ENCODE measurements at places on chromosomes 2 and 18.

DNA sequence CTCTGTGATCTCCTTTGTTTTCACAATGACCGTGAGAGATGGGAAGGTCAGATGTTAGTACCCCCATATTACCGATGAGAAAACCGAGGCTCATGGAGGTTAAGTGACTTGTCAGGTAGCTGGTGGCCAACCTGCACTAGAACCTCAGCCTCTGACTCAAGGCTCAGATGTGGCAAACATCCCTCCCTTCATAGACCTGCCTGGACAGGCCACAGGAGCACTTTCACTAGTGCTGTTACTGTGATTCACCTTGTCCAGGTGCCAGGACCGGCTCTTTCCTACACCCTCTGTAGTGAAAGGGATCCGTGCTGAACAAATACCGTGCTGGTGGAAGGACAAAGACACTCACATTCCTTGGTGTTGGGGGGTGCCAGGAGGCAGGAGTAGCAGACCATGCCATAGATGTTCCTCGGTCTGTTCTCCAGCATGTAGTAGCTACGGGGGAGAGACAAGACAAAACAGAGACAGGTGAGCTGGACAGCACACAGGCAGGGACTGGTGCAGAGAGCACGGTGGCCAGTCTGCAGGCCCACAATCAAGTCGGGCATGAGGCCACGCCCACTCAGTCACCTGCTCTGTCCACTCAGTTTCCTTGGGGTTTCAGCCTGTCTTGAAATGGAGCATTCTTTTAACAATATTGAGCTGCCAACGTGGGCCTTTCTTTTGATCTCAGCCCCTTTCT, 65.9 kb downstream of the EDAR start:
- DNase-seq: no peak

DNA sequence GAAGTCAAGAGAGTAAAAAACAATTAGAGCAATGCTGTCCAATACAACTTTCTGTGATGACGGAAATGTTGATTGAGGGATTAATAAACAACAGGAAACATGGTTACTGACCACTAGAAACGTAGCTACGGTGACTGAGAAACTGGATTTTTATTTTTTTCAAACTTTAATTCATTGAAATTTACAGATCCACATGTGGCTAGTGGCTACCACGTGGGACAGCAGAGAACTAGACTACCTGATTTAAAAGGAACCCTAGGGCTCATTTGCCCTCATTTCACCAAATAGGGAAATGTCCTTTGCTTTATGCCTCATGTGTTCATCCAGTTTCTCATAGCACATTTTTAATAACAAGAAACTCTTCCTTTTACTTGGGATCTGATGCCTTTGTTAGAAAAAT, 413.0 kb downstream of the TGIF1 start:
- no peak for DNase-seq

DNA sequence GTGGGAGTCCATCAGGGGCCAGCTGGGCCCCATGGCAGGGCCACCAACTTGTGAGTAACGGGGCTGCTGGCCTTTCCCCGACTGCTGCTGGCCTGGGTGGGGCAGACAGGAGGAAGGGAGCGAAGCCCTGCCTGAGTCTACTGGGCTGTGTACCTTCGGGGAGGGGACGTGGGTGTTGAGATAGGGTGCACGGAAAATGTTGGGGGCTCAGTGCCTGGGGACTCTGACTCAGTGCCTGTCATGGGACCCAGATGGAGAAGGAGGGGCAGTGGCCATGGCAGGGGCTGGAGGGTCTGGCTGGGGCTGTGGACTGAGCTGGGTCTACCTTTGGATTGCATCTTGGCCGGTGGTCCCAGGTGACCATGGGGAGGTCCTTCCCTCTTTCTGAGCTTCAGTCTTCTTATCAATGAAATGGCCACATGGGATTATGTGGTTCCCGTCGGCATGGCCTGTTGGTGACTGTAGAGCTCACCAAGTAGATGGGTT, 4.0 kb downstream of the SLC4A3 start:
- DNase-seq: no peak

- DNase-seq: no peak
Measured at GRCh38 chr2:223979730-223980396, 22.6 kb downstream of the MRPL44 start.

DNA sequence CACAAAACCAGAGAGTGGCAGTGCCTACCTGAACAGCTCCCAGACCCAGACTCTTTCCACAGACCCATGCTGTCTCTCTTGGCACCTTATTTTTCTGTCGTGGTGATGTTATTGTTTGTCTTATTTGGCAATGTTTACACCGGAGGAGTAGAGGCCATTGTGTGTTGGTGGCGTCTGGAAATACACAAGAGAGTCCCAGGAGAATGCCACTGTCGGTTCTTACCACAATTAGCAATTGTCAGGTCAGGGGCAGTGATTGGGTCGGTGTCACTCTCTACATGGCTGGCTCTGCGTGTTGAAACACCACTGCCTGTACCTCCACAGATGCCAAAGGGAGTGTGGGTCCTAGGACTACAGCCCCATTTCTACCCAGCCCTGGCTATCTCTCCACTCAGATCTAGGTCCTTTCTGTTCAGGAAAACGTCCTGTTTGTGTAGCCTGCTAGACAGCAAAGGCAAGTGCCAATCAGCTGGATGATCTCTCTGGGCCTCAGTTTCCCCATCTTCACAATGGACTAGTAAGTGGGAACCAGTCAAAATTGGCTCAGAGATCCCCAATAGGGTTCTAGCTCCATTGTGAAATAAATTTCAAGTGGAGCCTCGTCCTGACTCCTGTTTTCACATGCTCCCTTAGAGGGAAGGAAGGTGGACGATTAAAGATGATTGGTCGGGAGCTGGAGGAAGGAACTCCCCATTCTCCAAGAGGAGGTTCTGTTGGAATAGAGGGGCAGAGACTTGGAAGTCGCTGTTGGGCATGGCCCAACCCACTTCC, 17.0 kb downstream of the EPAS1 start:
- DNase-seq: no peak

DNA sequence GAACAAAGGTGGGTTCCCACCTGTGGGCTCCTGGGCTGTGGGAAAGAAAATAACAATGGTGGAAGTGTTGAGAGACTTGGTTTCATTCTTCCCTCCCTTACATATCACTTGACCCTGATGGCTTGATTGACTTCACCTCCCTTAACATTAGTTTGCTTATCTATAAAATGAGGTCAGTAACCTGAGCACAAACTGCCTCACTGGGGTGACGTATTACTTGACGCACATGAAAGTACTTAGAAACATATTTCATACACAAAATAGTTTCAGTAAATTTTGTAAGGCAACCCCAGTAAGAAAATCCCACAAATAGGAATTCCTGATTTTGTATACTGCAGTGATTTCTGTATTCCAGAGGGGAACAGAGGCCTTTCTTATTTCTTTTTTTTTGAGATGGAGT, 29.4 kb upstream of the LPIN2 start:
- DNase-seq: no peak

DNA sequence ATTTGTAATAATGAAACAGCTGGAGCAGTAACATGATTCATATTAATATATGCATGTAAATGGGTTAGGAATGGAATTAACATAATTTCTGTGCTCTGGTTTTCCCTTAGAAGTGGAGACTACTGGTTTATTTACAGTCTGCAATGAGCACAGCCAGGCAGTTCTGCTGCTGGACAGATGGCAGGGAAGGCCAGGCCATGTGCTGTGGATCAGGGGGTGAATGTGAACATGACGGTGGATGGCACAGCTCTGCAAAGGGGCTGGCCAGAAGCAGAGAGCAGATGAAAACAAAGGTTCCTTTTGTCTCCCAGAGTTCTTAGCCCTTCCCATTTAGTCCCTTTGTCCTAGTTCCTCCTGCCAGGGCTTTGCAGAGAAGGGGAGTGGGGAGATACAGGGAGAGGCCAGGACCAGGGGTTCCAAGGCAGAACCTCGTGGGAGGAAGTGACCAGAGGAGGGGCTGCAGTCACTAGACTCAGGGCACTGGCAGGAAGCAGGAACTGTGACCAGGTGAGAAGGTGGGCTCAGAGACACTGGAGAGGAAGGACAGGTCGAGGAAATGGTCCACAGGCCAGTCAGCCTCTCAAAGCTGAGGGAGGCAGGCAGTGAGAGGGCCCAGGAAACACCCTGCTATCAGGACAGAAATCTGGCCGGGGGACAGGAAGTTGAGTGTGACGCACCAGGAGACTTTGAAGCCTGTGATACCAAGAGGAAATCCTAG, 112.9 kb upstream of the ATP8B1 start:
- DNase-seq: no peak

- no peak for DNase-seq
Measured at GRCh38 chr2:113175736-113176695, 2.2 kb downstream of the PSD4 start.

DNA sequence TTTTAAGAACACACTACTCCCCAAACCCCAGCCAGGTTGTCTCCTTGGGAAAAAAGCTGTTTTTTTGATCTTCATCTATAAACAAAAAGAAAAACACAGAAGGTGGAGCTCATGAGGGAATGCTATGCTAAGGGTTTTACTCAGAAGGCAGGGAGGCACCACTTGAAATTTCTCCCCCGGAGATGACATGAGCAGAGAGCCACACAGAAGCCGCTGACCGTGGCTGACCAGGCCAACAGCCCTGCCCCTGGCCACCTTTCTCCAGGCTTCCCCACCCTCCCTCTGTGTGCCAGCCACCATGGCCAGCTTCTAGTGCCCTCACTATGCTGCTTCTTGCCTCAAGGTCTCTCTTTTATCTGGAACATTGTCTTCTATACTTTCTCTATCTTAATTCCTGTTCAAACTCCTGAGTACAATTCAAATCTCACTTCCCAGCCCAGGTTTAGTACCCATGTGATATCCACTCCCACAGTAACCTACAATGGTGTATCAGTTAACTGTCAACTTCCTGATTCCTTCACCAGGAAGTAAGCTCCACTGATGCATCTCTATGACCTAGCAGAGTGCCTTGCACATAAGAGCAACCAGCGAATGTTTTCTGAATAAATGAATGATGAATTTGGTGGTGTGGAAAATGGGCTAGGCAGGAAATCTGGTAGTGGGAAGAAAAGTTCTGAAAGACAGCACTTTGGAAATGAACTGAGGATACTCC, 15.3 kb downstream of the LAPTM4A start:
- no peak for DNase-seq

DNA sequence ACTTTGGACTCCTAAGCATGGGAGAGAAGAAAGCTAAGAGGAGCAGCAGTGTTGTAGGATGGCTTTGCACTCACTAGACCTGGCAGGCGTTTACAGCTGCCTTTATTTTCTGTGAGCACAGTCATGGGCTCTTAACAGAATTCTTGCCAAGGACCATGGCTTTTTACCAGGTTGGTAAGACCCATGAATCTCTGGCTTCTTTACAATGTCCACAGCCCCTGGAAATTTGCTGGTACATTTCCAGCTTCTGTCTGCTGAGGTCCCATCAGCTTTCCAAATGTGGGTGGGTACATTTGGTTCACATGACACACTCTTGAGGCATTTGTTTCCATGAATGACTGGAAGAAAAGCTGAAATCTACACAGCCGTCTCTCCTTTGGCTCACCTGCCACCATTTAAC, 162.7 kb downstream of the PPP1R1C start:
- DNase-seq: no peak

DNA sequence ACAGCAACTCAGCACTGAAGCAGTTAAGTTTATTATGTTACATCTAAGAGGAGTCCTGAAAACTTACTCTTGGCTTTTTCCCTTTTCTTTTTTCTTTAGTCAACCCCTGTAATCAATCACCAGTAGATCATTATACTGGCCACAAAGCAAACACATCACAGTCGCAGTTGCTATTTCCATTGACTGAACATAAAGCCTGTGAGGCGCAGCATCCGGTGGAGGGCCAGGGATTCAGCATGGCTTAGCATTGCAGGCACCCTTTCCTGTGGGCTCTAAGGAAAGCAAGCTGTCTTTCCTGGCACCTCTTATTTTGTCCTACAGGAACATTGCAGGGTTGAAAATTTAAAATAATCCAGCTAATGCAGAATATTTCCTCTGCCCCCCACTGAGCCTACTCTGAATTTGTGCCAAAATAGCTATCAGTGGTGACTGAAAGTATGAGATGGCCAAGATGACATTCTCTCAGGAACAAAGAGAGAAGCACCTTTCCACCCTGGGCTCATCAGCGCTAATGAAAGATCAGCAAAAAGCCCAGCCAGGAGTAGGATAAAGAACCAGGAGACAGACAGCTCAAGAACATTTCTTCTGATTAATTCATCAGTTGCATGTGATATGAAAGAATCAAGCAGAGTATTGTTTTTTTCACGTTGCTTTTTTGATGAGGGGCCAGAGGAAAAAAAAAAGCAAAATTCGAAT, 85.3 kb upstream of the SULT1C3 start:
- DNase-seq: no peak

DNA sequence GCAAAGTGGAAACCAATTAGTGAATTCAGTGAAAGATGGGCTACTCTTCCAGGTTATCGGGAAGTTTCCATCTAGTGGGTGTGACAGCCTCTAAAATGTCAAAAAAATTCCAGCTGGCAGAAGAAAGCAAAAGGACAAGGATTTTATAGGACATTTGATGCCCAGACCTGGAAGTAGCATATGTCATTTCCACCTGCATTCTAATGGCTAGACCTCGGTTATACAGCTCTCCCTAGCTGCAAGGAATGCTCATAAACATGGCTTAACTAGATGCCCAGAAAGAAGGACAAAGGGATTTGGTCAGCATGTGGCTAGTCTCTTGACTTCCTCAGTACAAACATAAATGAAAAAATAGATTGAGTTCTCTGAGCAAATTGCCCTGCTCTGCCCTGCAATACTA, 215.4 kb downstream of the NYAP2 start:
- DNase-seq: no peak

GRCh38 chr2:191318729-191319078, 73.5 kb downstream of the MYO1B start:
- DNase-seq: no peak

- no peak for DNase-seq
Measured at GRCh38 chr2:172333978-172334330, 93.4 kb upstream of the ITGA6 start.

GRCh38 chr2:151197184-151198108, 64.2 kb downstream of the RBM43 start:
- DNase-seq: no peak

- DNase-seq: no peak
Measured at GRCh38 chr18:78742218-78742745, 237.3 kb upstream of the SALL3 start.

DNA sequence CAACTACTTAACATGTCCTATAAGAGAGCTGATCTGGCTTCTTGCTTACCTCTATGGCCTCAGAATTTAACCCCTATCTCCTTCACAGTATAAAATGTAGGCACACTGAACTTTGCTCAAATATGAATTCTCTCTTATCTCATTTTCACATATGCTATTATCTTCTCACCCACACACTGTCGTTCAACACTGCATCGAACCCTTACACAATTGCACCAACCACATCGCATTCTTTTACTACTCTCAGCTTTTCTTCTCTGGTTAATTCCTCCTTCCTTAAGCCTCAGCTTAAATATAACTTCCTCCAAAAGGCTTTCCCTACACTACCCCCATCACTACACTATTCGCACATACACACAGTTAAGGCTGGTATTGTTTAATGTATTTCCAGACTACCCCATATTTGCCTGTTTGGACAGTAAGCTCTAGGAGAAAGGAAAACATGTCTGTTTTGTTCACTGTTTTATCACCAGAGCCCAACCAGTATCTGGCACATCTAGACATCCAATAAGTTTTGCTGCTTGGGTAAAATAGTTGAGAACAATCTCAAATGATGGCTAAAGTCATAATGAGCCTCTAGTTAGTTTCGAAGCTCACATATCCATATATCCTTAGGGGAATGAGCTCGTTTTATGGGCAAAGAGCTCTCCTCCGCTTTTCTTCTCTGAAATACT, 47.7 kb downstream of the HIBCH start:
- no peak for DNase-seq

Data from GM13977 (cell line).